CD14-positive monocyte (primary cell): ENCODE measurements at places on chromosomes 1 and 21.

DNA sequence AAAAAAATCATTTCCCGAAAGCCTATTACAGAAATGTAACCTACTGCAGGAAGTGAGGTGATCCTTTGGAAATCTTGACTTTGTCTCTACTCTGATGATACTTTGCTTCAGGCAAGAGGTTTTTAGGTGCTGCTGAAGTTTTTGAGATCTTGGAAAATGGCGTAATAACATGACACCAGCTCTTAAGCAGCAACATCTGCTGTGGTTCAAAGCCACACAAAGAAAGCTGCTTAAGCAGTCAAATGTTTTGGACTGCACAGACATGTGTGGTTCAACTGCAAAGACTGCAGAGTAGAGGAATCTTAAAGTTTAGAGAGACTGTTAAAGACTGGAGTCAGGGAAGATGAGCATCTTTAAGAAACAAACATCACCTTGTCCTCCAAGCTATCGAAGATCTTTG, 139.0 kb downstream of the RASAL2 start:
- DNase-seq = no peak

GRCh38 chr1:76868916-76869315, 1.6 kb downstream of the ST6GALNAC5 start:
- no peak for DNase-seq

DNA sequence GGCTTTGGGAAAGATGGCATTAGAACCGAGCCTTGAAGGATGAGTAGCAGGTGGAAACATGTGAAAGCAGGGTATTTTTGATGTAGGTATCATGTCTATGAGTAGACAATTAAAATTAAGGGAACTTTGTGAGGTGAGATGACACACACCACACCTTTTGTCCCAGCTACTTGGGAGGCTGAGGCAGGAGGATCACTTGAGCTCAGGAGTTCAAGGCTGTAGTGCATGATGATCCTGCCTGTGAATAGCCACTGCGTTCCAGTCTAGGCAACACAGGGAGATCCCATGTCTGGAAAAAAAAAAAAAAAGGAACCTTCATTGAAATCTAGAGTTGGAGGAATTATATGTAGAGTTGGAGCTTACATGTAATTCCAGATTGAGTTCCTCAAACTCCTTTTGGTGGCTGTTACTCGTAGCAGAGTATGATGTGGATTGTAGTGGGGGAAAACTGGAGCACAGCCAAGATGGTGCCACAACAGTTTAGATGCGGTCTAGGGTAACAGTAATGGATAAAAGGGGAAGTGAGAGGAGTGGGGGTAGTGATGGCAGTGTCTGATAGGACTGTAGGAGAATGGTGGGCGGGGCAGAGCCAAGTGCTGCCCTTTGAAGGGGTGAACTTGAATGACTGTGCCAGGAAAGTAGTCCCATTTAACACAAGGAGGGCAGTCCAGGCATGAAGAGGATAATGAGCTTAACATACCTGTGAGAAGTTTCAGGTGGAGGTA, 17.4 kb downstream of the AK4 start:
- peak; percentile 83 for DNase-seq

DNA sequence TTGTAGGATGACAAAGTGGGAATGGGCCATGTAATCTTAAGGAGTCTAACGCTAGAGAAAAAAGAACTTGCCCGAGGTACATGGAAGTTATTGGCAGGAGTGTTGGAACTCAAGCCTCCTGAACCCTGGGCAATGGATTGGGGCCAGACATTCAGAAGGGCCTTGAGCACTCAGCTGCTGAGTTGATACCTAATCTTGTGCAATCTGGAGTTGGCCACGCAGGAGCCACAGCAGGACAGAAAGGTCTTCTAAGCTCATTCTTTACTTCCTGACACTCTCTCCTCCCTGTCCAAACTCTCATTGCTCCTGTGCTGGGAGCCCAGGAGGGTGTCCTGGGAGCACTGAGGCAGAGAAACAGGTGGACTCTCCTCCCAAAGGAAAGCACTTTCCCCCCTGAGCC, 25.1 kb upstream of the CSF1 start:
- no peak for DNase-seq
